Daoy (cell line): ENCODE measurements at places on chromosomes 12 and 14.
A peak's percentile ranks its signal among the peaks of the same experiment; 100 is the strongest.

- no peak for DNase-seq
Observed at GRCh38 chr12:51908876-51909592, 1.7 kb downstream of the ACVRL1 start.

- DNase-seq = no peak
Observed at GRCh38 chr12:50820177-50820576, 22.5 kb upstream of the TMPRSS12 start.

DNA sequence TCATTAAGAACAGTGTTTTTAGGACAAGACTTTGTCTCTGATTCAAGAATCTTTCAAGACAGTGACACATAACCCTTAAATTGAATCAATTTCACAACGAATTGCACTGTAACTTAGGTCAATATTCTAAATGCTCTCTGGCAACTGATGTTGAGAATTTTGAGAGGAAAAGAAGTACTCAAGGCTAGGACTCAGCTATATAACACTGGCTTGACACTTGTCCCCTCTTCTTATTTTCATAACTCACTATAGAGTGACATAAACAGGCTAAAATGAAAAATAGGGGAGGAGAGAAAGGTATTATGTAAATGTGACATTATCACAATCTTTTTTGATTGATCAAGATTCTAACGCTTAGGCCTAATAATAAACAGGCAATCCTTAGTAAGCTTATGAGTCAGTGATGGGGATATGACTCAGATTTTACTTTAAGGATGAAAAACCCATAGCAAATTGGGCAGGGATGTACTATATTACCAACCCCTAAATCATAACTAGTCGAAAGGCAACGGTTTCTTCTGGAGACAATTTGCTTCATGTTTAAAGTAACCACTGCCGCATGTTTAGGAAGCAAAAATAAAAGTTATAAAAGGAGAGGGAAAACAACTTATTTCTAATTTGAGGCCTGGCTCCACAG lies 10.9 kb downstream of the BTG1 start:
- DNase-seq = peak; percentile 45

DNA sequence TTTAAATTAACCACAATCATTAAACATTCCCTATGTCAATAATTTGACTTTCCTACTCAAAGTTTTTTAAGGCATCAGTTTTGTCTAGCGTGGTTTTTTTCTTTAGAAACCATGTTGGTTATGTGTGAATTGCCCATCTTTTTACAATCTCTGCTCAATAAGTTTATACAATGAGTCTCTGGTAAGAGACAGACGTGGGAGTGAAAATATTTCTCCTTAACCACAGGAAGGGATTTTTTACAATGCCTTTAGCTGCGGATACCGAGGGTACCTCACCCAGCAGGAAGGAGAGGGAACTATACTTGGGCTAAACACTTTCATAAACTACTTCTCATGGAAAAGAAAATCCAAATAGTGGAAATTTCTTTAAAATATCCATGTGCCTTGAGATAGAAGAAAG lies 191.4 kb upstream of the BCL2L14 start:
- DNase-seq = peak; percentile 42

DNA sequence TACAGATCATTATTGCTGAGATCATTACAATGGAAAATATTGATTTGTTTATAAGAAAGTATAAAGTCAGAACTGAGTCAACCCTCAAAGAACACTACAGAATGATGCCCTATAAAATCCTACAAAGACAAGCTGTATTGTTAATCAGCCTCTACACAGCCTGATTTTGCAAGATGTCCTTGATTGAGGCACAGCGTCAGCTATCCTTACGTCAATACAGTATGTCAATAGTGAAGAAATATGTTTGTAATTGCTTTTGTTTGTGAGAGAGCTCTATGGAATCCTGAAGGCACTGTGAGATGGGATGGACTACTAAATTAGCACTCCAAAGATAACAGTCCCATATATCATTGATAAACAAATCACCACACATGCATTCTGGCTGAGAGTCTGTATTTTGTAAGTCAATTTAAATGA lies 70.7 kb downstream of the RASSF9 start:
- DNase-seq = no peak

- no peak for DNase-seq
Observed at GRCh38 chr12:1844661-1845409, 24.5 kb downstream of the LRTM2 start.

- no peak for DNase-seq
Observed at GRCh38 chr14:64891173-64891838, 11.6 kb upstream of the SPTB start.

- DNase-seq = no peak
Observed at GRCh38 chr12:105852951-105853350, 285.8 kb downstream of the NUAK1 start.

- no peak for DNase-seq
Observed at GRCh38 chr12:22332202-22332601, 2.3 kb downstream of the ST8SIA1 start.

GRCh38 chr12:56258820-56259183 lies 618 bp upstream of the ANKRD52 start:
- no peak for DNase-seq

- DNase-seq = no peak
Observed at GRCh38 chr14:26761532-26761931, 163.7 kb upstream of the NOVA1 start.

GRCh38 chr14:31962920-31963319 lies 114.2 kb upstream of the ARHGAP5 start:
- no peak for DNase-seq

DNA sequence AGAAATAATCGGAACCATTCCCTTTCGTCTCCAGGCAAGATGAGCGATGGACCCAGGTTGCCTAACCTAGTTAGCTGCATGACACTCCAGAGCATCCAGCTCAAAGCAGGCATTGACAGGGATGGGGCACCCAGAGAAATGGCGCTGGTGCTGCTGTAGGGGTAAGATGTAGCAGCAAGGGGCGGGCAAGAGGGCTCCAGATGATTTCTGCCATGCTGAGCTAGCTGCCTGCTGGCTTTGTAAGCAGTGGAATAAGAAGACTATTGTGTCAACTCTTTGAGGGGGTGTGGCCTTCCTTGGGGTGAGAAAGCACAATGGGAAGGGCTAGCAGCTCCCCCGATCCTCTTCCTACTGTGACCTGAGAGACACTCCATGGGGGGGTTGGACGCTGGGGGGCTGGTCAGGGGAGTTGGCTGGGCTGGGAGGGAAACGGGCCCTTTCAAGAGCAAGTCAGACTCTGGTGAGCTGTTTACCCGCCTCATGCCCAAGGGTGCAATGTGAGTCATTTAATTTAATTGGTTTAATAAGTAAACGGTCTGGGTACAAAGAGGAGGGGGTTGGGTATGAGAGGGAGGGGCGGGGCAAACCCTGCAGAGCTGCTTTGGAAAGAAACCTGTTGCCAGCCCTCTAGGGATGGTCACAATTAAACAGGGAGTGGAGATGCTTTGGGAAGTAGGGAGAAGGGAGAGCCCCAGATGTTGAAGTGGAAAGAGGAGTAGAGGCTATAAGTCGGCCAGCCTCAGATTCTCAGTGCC lies 50.5 kb downstream of the B4GALNT3 start:
- DNase-seq = peak; percentile 61

GRCh38 chr14:23751616-23752015 lies 115.5 kb downstream of the DHRS2 start:
- DNase-seq = peak; percentile 35

- no peak for DNase-seq
Observed at GRCh38 chr14:94058674-94059138, 22.3 kb downstream of the DDX24 start.

- DNase-seq = peak; percentile 85
Observed at GRCh38 chr12:115227137-115227615, 543.2 kb upstream of the TBX3 start.

DNA sequence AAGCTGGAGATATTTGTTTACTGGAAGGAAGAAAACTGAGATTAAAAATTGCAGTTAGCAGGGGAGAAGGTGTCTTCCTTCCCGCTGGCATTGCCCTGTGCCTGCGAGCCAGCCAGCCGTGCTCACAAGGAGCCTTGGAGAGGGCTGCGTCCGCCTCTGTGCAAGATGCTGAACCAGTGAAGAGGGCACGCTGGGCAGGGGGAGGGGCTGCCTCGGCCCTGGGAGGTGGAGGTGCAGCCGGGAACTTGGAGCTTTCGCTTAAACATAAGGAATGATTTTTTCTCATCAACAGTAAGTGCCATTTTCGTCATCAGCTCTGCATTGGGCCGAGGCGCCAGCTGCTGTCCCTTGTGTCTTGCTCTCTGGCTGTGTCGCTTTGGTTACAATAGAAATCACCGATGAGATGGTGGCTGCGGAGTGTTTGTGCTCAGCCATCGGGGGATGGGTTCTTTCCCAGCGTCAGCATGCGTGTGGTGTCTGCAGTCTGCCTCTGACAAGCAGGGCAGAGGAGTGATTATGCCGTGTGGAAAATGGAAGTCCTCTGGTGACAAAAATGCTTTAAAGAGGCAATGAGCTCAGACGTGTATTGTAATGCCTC lies 97.3 kb downstream of the ESR2 start:
- DNase-seq = peak; percentile 39

DNA sequence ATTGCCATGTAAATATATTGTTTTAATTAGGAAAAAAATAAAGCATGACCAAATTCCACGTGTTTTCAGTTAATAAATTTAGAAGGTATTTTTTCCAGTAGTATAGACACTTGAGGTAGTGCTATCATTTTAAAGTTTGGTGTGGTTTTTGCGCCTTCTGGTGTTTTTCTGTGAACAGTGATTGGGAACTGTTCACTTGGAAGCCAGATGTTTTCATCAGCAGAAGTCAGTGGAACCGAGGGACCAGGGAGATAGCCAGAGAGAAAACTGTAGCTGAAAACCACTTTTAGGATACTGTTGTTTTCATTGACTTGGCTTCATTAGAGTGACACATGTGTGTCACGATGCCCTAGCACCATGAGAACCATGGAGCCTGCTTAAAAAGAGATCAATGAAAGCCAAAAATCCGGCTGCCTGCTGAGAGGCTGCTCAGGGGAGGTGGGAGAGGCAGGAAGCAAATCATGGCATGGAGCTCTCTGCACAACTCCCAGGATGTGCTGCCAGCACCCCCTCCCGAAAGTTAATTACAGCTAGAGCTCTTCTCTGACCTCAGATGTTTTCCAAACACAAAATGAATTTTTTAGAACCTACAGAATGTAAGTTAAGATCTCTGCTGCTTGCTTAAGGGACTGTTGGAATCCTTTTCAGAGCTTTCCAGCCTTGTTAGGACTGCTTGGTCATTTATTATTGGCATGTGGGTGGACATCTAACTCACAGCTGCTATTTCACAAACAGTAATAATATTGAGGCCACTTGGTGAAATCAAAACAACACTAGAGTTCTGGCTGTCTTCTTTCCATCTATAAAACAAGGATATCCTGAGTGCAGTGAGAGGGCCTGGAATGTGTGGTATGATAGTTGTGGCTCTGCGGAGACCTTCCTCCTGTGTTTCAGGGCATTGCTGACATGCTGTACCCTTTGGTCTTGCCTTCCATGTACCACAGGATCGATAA lies 192.3 kb downstream of the ANO4 start:
- peak; percentile 25 for DNase-seq

DNA sequence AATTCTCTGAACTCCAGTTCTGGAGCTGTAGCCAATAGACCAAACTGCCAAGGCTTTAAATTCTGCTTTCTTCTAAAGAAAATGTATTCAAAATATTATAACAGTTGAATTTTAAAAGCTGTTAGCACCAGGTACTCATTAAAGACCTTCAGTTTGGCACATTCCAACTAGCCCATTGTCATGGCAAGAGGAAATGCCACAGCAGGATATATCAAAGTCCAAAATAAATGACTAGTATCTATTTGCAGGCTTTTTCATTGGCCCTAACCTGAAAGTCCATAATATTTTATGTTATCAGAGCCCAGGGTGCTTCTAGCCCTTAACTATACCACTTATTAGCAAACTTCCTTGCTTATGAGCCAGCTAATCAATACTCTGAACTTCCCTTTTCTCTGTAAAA lies 3.1 kb upstream of the RIC8B start:
- DNase-seq = no peak

- DNase-seq = no peak
Observed at GRCh38 chr12:85747941-85748495, 88.2 kb downstream of the RASSF9 start.

DNA sequence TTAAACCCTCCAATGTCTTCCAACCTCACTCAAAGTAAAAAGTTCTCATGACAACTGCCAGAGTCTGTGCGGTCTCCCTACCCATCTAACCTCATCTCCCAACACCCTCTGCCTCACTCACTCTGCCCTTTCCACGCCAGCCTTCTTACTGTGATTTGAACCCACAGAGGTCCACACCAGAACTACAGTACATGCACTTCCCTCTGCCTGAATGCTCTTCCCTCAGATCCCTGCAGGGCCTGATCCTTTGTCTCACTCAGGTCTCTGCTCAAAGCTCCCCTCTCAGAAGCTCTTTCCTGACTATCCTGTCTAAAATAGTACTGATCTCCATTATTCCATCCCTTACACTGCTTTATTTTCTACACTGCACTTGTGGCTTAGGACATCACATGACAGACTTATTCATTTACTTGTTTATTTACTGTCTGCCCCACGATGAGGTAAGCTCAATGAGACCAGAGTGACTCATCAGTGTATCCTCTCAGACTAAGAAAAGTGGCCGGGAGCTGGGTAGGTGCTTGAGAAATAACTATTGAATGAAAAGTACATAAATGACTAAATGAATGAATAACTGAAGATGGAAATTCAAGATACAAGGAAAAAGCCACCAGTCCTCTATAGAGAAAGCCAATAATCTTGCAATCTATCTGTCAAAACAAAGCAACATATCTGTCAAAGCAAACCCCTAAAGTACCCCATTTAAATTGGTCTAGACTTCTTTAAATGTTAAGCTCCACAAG lies 17.1 kb downstream of the POMT2 start:
- peak; percentile 96 for DNase-seq

DNA sequence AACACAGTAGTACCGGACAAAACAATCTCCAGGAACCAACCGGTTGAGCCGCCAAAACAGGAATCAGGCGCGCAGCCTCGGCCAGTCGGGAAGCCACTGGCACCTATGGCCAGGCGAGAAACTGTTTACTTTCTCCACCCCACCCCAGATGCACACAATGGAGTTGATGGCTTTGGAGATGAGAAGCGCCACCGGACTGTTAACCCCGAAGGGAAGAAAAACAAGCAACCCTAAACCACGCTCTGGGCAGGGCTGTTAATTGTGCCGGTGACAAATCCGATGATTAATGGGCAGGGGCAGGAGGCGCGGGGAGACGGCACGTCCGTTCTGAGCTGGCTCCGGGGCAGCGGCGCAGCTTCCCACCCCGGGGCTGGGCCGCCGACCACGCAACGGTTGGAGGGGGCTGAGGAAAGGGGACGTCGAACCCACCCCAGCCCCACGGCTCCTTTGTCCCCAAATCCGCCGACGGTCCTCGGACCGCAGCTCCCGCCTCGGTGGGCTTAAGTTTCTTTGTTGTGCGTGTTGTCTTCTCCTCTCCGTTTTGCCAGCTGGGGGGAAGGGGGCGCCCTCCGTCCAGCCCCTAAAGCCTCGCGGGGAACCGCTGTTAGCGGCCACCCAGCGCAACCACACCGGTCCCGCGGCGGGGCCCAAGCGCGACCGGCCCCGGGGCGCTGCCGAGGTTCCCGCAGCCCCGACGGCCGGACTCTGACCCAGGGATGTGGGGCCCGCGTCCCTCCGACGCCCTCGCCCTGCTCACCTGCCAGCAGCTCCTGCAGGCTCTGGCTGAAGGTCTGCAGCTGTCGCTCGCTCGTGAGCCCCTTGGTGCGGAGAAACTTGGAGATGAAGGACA lies 790 bp downstream of the BTG1 start:
- peak; percentile 87 for DNase-seq
